G401 (cell line): ENCODE measurements at places on chromosomes 13 and 19.

DNA sequence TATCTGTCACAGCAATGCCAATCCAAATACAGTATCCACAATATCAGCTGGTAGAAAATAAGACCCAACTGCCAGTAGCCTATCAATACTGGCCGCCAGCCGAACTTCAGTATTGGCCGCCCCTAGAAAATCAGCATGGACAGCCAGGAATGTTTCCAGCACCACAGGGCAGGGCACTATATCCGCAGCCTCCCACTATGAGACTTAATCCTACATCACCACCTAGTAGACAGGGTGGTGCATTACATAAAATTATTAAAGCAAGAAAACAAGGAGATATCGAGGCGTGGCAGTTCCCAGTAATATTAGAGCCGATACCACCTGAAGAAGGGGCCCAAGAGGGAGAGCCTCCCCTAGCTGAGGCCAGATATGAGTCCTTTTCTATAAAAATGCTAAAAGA lies 111.3 kb downstream of the ZNF486 start:
- no peak for DNase-seq

GRCh38 chr13:98658131-98658530 lies 81.2 kb upstream of the STK24 start:
- no peak for DNase-seq

- no peak for DNase-seq
Measured at GRCh38 chr19:15107061-15108010, at the start of gene SYDE1. SYDE1 (plus strand) TSS chr19:15107401; CDS start chr19:15107434, 33 bp downstream.

DNA sequence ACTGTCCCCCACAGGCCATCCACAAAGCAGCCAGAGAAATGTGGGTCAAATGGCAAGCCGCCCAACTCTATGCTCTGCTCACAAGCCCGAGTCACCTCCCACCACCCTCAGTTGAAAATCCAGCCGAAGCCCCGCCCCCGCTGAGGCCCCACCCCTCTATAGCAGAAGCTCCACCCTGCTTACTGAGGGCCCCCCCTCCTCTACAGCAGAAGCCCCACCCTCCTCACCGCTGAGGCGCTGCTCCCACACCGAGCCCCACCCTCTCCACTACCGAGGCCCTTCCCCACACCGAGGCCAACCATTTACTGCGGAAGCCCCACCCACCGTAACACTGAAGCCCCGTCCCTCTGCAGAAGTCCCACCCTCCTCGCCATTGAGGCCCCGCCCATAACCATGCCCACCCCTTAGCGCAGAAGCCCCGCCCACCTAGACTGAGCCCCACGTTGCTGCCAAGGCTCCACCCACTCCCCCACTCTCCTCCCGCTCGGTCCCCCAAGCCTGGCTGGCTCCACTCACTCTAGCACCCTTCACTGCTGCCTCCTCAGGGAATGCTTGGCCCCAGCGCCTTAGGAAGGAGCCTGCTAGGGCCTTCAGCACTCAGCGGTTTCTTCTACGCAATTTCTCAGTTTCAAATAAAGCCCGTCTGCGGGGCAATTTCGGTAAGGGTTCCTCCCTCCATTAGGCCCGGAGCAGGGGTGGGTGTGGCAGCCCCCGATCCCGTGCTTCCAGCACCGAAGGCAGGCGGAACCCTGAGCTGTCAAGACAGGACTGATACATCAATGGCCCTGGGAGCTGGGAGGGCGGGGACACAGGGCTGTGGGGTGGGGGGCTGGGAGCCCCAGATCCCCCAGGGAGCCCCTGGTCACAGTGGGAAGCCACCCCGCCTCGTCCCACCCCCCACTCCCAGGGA lies 9.0 kb upstream of the MYDGF start:
- DNase-seq: peak; percentile 72
